ENCODE measurements at places on chromosomes 3 and 15.

GRCh38 chr3:127304121-127304744 lies 16.4 kb upstream of the PRR20G start:
- DNase-seq = peak; percentile 93

DNA sequence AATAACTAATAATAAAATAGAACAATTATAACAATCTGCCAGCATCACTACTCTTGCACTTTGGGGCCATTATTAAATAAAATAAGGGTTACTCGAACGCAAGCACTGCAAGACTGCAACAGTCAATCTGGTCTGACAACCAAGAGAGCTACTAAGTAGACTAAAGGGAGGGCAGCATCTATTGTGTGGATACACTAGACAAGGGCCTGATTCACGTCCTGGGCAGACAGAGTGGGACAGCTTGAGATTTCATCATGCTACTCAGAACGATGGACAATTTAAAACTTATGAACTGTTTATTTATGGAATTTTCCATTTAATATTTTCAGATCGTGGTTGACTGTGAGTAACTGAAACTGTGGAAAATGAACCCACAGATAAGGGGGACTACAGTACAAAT lies 39.5 kb downstream of the TNIK start:
- no peak for DNase-seq

DNA sequence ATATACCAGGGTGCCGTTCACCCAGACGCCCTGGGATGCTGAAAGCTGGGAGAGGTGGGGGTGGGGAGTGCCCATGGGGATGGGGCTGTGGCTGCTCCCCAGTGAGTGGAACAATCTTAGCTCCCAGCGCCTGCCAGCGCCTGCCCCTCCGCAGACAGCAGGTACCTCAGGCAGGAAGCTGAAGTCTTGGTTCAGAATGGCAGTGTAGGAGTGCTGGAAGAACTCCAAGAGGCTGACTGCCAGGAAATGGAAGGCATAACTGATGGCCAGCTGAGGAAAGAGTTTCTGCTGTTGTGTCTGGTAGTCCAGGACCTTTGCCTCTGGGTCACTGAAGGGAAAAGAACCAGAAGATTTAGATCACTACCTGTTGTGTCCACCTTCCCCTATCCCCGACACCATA lies 8.4 kb downstream of the ACOX2 start:
- peak; percentile 57 for DNase-seq

- DNase-seq = no peak
Measured at GRCh38 chr3:80263260-80263659, 495.5 kb upstream of the ROBO1 start.

DNA sequence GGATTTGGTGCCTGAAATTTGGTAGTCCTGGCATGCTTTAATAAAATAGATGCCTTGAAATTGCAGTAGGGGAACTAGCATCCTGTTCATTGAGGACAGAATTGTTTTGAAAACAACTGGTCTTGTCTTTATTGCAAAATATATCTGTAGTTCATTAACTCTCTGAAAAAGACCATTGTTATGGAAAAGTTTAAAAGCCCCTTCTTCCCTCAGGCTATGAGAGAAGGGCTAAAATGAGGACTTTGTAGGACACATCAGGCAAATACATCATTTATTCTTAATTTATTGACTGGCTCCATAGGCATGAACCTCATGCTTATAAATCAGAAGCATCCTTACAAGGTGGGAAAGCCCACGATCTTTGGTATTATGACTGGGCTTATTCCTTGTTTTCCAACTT lies 221.0 kb upstream of the CBLB start:
- DNase-seq = no peak

GRCh38 chr3:169980055-169980454 lies 13.4 kb downstream of the SEC62 start:
- DNase-seq = no peak

DNA sequence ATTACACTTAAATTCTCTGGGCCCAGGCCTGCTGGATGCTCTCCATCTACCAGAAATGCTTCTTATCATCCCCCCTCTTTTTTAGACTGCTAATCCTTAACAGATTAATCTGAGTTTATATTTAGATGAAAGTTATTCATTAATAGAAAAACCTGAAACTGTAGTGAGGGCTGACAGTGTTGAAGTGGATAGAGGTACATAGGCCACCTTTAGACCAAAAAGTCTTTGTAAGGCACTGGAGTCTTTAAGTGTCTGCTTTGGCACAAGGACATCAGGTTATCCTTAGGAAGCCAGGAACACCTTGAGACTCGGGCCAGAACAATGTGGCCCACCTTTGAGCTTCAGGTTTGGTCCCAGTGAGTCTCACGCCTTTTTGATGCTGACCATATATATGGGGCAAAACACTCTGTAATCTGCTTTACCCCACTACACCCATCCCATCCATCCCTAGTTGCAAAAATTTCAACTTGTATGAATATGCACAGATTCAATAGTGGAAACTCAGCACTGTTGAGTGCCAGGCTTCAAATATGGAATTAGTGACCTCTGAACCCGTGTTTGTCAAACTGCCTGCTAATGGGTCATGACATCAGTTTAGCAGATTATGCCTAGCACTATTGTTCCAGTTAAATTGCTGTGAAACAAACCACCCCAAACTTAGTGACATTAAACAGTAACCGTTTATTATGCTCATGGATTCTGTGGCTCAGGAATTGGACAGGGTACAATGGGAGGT lies 44.0 kb downstream of the PDE8A start:
- DNase-seq = no peak

DNA sequence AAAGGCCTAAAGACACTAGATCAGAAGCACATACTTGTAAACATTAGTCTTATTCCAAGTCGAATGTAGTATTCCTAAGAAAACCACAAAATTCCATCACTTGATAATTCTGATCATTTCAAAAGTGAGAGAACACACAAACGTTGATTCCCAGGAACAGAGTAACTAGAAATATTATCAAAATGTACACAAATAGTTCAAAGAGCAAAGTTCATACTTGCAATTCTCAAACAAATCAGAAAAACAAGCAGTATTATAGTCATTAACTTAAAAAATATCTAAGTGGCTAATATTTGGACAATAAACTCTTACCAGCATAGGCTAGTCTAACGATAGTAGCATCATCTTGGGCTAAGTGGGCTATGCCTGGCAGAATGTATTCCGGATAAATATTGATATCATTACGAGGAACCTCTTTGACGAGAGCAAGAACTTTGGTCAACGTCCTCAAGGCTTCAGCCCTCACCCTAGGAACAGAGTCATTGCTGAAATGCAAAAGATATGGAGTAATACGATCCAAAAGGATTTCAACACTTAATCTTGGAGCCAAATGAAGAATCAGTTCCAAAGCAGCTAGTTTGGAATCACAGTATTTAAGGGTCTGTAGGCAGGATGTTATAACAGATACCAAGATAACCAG lies 13.3 kb downstream of the PIK3R4 start:
- no peak for DNase-seq

DNA sequence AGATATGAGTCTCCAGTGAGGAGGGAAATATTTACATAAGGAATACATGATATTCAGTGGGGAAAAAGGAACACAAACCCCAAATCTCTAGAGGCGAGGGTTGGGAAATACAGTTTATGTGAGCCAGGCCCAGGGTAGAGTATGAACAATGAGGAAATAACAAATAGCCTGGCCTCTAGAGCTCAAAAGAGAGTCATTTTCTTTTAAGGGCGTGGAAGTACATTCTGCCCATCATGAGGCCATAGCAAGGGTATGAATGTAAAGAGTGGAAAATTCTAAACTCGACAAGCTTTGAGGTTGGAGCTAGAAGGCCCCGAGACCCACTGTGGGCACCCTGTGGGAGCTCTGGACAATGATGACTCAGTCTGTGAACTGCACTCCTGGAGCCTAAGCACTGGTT lies 27.8 kb upstream of the IGF2BP2 start:
- DNase-seq = no peak

All from LNCaP clone FGC (cell line).